ENCODE measurements at places on chromosomes 2 and 18.

GRCh38 chr2:72694715-72695496, 130.9 kb downstream of the EXOC6B start:
- peak; percentile 29 for DNase-seq

DNA sequence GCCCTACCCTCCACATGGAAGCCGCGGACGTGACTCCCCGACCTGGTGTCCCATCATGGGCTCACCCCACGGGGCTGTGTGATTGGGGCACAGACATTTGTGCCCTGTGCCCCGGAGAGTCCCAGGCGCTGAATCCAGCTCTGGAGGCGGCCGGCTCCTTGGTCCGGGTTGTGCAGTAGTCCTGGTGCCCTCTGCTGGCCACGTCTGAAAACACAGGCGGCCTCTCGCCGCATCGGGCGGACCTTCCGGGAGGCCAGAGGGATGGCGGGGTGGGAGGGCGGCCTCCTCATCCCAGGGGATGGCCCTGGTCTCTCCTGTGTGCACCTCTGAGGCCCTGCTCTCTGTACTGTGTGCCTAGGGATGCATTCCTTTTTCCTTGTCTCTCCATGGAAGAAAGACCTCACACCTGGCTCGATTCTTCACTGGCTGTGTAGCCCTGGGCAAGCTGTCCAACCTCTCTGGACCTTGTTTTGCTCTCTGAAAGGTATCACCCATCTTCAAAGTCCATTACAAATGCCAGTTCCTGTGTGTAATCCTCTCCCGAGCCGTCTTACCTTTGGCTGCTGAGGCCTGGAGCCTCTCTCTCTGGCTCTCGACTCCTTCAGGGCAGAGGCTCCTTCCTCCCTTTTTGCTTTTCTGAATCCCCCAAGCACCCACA, 27.6 kb downstream of the CELF4 start:
- peak; percentile 83 for DNase-seq

- DNase-seq, result no peak
These were observed 174.7 kb downstream of the LPIN1 start for GRCh38 chr2:11920993-11921583.

DNA sequence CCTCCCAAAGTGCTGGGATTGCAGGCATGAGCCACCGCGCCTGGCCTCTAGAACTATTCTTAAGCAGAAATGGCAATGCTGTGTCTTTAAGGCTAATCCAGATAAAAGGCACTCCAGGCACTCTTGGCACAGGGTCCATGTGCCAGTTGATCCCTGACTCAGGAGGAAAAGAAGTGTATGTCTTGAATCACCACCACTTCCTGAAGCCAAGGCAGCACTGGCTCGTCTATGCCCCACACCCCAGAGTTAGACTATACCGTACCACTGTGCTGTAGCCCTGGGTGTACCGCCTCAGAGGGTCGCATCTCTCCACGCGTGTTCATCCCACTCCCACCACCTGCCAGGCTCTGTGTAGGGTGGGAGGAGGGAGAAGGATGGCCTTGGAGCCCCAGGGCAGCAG, 9.0 kb downstream of the TNFRSF11A start:
- peak; percentile 79 for DNase-seq

DNA sequence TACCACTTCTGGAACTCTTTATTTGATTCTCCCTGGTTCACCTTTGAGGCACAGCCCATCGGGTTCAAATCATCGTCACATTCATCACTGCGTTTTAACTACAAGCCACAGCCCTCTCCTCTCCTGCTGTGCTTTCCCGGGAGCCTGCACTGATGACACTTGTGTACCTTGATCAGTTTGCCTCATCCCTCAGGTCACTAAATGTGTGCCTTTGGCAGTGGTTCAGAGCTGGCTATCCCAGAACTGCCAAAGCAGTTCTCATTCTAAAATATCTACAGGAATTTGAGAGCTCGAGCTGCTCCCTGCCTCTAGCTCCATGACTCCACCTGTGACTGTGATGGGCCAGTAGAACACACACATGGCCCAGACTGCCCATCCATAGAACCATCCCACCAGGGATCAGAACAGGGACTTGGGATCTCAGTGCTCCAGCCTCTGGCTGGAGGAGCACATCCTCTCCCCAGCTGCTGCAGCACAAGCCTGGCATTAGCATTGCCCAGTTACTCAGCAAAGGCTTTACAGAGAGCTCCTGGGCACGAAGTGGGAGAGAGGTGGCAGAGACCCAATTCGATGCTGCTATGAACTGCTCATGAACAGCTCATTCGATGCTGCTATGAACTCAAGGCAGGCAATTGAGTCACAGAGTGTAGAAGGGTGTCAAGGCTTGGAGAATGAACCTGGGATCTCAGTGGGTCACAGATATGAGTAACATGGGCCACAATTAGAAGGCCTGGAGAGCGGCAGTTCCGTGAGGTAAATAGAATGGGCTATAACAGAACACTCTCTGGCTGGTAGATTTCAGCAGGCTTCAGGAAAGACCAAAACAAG, 41.9 kb downstream of the EVA1A start:
- DNase-seq, result peak; percentile 84

DNA sequence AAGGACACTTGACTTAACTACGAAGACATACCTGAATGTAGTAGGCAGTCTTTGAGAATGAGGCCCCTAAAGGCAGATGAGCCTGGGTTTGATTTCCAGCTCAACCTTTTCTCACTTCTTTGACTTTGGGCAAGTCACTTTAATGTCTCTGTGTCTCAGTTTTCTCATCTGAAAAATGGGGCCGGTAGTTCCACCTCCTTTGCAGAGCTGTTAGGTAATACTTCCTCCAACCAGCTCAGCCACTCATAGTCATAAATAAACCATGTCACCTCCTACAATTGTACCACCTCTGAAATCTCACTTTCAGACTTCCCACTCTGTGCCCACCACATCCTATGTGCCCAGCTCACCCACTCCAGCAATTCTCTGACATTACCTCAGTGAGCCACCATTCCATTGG, 10.4 kb downstream of the ARHGAP25 start:
- DNase-seq, result no peak

GRCh38 chr2:157059036-157059435, 198.5 kb upstream of the GALNT5 start:
- DNase-seq, result no peak

DNA sequence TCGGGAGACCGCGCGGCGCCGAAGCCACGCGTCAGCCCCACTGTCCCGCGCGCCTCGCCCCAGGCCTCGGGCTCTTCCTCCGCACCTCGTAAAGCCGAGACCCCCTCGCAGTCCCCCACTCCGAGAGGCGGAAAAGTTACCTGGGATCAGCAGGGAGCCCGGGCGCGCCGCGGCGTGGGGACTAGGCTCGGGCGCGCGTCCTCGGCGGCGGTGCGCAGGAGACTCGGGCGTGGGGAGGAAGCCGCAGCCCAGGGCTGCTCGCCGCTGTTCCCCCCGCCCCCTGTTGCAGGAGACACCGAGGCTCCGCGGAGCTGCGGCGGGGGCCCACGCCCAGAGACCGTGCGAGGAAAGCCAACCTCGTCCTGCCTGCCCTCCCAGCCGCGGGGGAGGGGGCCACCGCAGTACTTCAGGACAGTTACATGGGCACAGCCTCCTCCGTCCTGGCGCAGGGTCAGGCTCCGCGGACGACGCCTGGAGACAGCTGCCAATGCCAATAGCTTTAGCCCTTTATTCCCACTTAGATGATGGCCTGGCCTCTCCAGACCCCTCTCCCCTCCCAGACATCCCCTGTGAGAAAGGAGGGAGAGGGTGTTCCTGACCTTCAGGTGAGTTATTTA, at the start of gene EPB41L3:
TSS of gene EPB41L3 (minus strand) at position 225 of the 617 bp plus-strand sequence. CDS start 54,814 bp downstream, outside the sequence.
- DNase-seq, result peak; percentile 65

- DNase-seq, result peak; percentile 56
These were observed 7.1 kb upstream of the NAPG start for GRCh38 chr18:10518595-10519255.

DNA sequence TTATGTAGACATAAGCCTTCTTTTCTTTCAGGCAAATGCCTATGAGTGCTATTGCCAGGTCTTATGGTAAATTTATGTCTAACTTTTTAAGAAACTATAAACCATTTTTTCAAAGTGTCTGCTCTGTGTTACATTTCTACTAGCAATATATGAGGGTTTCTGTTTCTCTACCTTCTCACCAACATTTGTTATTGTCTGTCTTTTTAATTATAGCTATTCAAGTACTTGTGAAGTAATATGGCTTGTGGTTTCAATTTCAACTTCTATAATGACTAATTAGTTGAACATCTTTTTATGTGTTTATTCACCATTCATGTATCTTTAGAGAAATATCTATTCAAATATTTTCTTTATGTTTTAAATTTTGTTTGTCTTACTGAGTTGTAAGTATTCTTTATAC, 213.1 kb upstream of the MC4R start:
- no peak for DNase-seq

GRCh38 chr2:226001716-226002115, 602.2 kb downstream of the NYAP2 start:
- DNase-seq, result peak; percentile 32

DNA sequence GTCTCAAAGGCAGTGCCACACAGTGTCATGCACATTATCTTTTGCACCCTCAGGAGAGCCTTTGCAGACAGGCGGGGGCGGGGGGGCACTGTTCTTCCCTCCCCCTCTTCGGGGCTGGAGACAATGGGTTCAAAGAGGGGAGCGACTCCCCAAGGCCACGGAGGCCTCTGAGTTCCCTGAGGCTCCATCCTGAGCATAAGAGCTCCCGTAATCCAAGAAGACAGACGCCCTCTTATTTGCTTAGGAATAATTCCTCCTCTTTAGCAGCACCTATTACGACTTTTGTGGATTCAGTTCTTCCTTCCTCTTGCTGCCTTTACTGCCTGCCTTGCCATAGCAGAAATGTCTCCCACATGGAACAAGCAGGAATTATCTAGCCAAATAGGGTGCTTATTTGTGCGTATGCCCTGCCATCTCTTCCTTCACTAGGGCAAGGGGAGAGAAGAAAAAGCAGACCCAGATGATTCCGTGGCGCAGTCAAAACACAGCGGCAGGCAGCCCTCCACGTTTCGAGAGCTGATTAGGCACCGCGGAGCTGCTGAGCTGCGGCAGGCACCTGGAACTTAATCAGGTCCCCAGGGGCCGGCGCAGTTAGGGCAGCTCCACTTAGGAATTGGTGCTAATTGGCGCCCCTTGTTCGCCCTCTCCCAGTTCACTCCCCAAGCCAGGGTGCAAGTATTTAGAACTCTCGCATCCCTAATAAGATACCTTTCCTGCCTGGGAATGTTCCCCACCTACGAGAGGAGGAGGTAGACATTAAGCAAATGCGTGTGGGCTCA, 233.4 kb upstream of the MYT1L start:
- DNase-seq, result no peak

- no peak for DNase-seq
These were observed 45.8 kb downstream of the PSMG2 start for GRCh38 chr18:12748671-12749070.

DNA sequence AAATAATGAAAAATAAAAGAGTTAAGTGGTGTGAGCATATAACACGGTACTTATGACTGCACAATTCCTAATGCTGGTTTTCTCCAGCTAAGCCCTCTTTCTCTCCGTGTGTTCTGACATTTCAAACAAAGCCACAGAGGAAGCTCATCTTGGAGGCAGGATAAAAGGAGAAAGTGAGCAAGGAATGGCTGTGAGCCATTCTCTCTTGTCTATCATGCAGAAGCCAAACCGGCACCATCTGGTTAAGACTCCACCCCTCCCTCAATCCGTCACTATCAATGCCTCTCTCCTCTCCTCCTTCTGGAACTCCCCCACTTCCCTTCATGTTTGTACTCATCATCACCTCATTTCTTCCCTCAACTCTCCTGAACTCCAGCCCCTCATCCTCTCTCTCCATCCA, 210.4 kb downstream of the TMEM163 start:
- DNase-seq, result no peak

DNA sequence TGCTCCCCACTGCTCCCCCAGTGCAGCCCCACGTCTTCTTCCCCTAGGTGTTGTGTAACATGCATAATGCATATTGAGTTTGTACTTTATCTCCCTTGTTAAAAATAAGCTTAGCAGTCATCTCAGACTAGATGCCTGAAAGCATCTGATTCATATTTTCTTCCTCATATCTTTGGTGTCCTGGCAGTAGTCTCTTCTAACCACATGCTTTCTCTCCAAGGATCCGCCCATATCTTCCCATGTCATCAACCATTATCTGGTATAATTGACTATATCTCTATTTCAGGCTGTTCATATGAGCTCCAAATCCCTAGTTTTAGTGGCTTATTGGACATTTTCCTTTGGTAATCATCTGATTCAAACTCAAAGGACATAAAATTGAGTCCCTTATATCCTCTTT, 426.3 kb downstream of the LRP1B start:
- DNase-seq, result no peak

DNA sequence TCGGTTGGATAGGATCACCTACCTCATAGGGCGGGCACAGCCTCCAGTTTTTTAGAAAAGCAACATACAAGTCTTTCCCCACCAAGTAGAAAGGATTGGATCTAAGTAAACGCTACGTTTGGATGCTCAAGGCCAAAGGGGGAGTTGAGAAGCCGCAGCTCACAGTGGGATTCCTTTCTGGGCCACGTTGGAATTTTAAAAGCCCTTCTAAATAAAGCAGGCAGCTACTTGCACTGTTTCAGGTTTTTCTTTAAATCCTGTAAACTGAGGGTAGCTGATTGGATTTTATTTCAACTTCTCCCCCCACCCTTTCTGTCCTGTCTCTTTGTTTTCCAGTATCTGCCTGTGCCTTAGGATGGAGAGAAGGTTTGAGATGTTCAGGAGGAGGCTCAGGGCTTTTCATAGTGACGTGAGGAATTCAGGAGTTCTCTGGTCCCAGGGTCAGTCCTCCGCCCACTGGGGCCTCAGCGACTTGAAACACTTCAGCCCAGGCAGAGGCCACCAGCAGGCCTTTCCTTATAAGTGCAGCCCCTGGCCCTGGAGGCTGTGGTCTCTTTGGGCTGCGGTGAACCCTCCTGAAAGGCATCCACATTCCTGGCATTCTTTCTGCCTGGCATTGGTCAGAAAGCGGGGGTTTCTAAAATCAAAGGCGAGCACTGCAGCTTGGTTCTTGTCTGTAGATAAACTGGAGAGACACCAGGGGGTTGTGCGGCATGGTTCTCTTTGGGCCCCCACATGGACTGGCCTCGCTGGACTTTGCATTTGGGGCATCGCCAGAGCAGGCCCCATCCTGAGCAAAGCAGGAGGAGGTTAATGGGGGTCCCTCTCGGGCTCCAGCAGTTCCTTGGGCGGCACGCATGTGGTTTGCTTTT, 44.5 kb downstream of the SH3BP4 start:
- DNase-seq, result peak; percentile 48

GRCh38 chr2:45337481-45337880, 273.6 kb downstream of the SRBD1 start:
- DNase-seq, result no peak

DNA sequence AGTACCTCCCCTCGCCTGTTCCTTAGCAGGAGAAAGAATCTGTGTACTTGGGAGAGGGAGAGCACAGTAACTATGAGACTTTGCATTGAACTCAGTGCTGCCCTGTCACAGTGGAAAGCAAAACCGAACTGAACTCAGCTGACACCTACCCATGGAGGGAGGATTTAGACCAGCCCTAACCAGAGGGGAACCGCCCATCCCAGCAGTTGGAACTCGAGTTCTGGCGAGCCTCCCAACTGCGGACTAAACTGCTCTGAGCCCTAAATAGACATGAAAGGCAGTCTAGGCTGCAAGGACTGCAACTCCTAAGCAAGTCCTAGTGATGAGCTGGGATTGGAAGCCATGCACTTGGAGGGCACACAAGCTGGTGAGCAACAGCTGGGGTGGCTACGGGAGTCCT, 110.4 kb downstream of the GRB14 start:
- DNase-seq, result no peak
